ENCODE measurements at places on chromosomes 16 and 17. TPM values are rescaled to one million over a fixed set of nuclear protein-coding genes. Genes with fewer than 3 reads are reported as not detected.
A peak's percentile ranks its signal among the peaks of the same experiment; 100 is the strongest.

DNA sequence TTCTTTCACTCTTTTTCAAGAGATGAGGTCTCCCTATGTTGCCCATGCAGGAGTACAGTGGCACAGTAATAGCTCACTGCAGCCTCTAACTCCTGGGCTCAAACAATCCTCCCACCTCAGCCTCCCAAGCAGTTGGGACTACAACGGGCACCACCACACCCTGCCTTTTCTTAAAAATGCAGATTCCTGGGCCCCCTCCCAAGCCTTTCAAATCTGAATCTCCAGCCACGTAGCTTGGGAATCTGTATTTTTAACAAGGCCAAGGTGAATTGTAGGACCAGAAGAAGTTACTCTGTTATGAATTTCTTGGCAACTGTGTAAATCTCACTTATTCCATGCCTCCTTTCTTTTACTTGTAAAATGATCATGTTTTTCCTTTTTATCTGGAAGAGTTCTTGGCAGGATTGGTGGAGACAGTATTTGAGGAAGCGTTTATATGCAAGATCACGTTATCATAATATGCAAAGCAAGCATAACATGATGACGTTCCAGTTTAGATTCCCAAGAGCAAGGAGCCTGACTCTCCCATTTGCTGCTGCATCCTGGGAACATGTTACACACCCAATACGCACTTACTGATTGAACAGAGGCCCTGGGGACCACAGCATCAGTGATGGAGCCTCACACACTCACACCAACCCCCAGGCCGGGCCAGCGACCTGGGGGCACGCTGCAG lies 44.5 kb downstream of the LITAF start:
- DNase-seq: no peak

DNA sequence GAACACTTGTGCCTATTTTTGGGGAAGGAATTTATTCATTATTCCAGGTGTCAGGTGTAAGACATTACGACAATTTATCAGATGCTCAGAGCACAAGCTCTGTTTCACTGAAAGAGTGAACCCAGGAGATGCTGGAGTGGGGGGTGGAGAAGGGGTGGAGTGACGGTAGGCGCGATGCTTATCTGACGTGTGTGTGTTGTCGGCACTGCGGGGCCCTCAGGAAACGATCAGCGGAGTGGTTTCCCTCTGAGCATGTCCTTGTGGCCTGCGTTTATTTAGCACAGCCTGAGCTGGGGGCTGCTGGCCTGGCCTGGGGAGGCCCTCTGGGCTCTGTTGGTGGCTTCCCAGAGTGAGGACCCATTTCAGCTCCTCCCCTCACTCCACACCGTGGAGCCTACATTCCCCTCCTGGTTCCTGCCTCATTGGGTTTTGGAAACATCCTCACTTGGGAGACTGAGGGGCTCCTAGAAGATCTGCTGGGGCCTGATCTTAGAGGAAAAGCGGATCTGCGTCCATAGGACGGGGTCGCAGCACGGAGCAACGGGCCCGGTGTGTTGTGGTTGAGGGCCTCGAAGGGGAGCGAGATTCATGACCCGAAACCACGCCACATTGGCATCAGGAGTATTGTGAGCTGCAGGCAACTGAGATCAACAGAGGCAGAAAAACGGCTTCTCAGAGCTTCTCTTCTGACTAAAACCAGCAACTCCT lies 19.0 kb upstream of the GNG13 start:
- DNase-seq: no peak

DNA sequence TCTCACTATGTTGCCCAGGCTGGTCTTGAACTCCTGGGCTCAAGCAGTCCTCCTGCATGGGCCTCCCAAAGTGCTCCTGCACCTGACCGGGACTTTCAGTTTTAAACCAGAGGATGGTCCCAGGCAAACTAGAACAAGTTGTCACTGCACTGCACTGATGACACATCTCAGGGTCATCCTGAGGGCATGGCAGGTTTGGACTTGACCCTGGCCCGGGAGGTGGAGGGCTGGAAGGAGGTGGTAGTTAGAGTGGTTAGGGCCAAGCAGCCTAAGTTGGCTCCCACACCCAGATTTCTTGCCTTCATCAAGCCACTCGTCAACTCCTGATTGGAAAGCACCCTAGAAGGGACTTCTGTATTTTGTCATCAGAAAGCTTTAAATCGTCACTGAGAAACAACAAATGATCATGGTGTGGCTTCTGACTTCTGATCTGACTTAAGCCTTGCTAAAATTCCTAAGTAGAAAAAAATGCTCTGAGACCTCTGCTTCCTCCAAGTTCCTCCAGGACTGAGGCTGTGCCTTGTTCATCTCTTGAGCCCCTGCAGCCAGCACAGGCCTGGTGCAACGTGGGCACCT lies 43.5 kb downstream of the EMP2 start:
- no peak for DNase-seq

DNA sequence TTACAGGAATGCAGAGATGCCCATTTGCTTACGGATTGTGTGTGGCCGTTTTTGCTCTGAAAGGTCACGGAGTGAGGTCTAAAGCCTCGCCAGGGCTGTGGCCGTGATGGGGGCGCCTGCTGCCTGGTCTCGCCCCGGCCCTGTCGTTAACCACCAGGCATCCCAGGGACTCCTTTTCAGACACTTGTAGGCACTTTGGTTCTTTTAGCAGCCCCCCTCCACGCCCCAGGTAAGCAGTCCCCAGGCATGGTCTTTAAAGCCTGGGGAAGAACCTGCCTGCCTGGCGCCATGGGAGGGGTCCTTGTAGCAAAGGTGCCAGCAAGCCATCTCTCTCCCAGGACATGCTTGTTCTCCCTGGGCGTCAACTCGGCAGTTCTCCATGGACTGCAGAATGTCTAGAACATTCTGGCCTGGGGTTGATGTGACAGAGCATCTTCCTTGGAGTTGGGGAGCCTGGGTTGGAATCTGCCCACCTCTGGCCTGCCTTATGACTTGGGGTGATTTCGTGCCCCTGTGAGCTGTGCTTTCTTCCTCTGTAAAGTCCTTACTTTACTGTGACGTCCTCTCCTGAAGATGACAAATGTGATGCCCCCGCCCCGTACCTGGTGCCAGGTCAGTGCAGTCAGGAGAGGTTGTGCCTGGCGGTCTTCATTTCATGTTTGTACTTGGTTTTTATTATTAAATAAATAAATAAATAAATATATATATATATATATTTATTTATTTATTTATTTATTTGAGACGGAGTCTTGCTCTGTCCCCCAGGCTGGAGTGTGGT lies 5.4 kb downstream of the KCTD5 start:
- DNase-seq: no peak

DNA sequence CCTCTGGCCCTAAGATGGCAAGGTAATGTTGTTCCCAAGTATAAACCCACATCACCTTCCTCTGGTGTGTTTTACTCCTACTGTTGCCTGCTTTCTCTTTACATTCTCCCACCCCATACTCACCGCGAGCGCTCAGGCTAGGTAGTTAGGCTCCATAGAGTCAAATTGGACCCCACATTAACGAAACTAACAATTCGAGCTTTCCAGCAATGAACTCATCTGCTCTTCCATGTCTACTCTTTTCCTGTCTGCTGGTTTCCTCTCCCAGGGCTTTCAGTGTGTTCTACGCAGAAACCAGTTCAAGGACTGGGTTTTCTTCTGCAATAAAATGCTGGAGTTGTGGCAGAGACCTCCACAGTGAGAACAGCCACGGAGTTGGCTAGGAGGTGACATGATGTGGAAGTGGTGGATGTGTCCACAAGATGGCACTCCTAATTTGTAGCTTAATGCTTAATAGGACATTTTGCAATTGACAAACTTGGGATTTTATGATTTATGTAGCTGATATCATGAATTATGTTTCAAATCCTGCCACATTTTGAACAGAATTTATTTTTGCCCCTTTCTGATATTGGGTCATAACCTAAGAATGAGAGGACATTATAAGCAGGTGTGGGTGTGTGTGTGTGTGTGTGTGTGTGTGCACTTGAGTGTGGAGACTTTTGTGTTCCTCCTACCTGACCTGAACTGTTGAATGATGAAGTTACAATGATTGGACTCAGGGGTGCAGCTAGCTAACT lies 2.2 kb upstream of the UQCRC2 start:
- DNase-seq: peak; percentile 15

- no peak for DNase-seq
Measured at GRCh38 chr17:34709158-34709754, 129.9 kb downstream of the TMEM132E start.

DNA sequence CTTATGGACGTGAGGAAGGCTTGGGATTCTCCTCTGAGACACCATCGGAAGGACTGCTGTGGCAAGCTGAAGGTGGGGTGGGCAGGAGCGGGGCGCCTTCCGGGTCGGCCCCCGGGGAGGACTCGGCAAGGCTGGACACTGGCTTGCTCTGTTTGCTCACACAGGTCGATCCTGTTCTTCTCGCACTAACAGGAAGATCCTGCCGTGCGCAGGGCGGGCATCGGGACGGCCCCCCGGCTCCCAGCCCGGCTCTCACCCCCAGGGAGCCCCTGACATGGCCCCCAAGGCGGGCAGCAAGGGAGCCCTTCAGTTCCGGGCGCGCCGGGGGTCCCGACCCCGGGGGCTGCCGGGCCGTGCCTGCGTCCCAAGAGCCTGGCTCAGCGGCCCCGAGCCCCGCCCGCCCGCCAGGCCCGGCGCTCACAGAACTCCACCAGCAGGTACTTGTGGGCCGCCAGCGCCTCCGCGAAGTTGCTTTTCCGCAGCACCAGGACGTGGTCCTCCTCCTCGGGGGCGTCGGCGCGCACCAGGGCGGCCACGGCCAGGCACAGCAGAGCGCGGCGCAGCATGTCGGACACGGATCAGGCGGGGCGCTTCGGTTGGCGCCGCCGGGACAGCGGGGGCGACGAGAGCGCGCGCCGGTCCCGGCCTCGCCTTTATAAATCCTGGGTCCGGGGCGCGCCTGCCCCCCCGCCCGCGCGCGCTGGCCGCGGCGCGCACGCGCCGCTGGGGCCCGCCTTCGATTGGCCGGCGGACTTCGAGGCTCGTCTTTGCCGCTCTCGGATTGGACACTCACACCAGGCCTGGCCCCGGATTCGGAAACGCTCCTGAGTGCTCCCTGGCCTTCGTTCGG lies at the start of gene P4HB:
TSS of gene P4HB (minus strand) at position 630 of the 850 bp plus-strand sequence. CDS start at position 566, 64 bp downstream.
- peak; percentile 34 for DNase-seq

BLTP2 gene
- 53.2 TPM for polyA plus RNA-seq

APOH gene
- not detected for polyA plus RNA-seq

HP gene
- polyA plus RNA-seq: 59.4 TPM
